ENCODE measurements at places on chromosomes 4 and X. TPM values are rescaled to one million over a fixed set of nuclear protein-coding genes. Genes with fewer than 3 reads are reported as not detected.

The SMIM10L2A gene
- total RNA-seq, result 0.66 TPM

The RIBC1 gene
- 0.77 TPM for total RNA-seq

- no peak for DNase-seq
These were observed 598.4 kb upstream of the GNPDA2 start for GRCh38 chr4:45324455-45325417.

DNA sequence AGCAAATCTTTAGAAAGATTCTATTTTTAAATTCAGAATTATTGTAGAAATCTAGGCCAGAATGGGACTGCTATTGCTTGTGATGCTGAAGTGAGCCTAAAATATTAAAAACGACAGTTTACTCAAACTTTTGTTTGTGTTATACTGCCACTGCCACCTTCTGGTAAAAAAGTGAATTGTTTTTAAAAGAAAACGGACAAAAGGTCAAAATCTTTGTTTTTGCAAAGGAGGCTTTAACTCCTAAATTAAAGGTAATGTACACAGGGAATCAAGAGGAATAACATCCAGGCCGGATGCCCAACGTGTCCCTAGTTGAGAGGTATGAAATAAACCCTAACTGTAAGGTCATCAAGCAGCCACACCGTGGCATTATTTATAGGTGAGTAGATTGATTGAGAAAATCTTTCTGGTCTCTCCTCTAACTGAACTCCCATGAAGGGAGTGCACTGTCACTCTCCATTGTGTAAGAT, 338.3 kb upstream of the GALNT7 start:
- peak; percentile 31 for DNase-seq

- no peak for DNase-seq
These were observed 23.4 kb downstream of the PGAM4 start for GRCh38 chrX:77945910-77946545.

GRCh38 chr4:165111906-165112367, 723 bp downstream of the TMEM192 start:
- DNase-seq, result no peak

The CD38 gene
- total RNA-seq, result under 0.01 TPM

- no peak for DNase-seq
These were observed 30.1 kb upstream of the GPRIN3 start for GRCh38 chr4:89337681-89338080.

DNA sequence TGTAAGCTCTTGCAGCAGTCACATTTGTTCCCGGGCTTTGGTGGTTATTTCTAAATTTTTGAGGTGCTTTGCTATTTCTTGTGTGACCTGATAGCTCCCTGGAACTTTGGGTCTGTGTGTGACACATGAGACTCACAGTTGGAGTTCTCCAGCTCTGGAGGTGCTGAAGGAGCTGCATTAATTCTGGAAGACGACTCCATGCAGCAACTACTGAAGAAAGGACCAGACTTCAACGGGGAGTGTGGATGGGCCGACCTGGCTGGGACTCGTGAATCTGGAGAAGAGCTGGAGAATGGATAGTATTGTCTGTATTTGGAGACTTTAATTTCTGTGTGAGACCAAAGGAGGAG, 1.5 kb downstream of the MRFAP1 start:
- DNase-seq, result no peak

GRCh38 chrX:43590150-43590549, 65.9 kb upstream of the MAOA start:
- DNase-seq, result peak; percentile 88

The IL15 gene
- 14.9 TPM for total RNA-seq

GRCh38 chrX:155086202-155086840, 15.0 kb downstream of the BRCC3 start:
- no peak for DNase-seq

GRCh38 chrX:17725181-17725580, 12.1 kb upstream of the SCML1 start:
- DNase-seq, result peak; percentile 37

DNA sequence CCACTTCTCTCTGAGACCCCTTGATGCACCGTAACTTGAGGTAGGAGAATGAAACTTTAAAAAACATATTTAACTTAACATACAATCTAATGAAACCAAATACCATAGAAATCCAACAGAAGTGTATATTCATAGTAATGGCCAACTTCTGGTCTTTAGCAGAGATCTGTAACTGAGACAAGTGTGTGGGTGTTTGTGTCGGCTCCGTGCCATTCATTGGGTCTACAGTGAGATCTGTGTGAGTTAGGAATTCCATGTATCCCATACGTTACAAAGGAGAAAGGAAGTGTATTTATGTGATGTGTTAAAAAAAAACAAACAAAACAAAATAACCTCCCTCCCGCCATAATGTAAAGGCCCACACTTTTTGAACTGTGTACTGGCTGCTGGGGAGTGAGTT, 348.0 kb upstream of the NR3C2 start:
- DNase-seq, result no peak

GRCh38 chrX:69538321-69538876, 34.3 kb downstream of the NALF2 start:
- DNase-seq, result peak; percentile 58

- no peak for DNase-seq
These were observed 21.6 kb upstream of the PDZD4 start for GRCh38 chrX:153851981-153852380.

The TMPRSS11A gene
- not detected for total RNA-seq

GRCh38 chr4:41185614-41186592, 28.4 kb downstream of the APBB2 start:
- peak; percentile 57 for DNase-seq

- peak; percentile 13 for DNase-seq
These were observed 331.9 kb upstream of the SFRP2 start for GRCh38 chr4:154120690-154121345.

The CDKL5 gene
- total RNA-seq, result 5.0 TPM

DNA sequence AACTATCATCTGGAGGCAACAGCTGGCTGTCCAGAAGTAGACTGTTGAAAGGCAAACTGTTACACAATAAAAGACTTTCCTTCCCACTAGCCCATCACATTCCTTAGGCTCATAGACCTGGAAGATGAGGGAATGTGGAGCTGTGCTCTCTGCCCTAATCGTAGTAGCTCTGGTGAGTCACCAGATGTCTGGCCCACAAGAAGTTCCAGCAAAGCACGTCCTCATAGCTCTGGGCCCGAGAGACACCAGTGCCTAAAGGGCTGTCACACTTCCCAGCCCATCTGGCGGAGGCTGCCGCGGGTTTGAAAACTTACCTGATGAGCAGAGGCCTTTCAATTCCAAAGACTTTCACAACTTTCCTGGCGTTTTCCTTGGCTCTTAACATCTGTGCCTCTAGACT, 81.7 kb upstream of the STOX2 start:
- peak; percentile 85 for DNase-seq

DNA sequence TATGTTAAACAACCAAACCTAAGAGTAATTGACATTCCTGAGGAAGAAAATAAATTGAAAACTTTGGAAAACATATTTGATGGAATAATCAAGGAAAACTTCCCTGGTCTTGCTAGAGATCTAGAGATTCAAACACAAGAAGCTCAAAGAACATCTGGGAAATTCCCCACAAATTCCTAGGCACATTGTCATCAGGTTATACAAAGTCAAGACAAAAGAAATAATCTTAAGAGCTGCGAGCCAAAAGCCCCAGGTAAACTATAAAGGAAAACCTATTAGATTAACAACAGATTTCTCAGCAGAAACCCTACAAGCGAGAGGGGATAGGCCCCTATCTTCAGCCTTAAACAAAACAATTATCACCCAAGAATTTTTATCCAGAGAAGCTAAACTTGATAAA, 1082.0 kb upstream of the IGFBP7 start:
- no peak for DNase-seq

GRCh38 chr4:144564358-144564757, 81.6 kb upstream of the HHIP start:
- DNase-seq, result peak; percentile 59

GRCh38 chrX:34350561-34351335, 218.6 kb upstream of the FAM47A start:
- DNase-seq, result peak; percentile 63

DNA sequence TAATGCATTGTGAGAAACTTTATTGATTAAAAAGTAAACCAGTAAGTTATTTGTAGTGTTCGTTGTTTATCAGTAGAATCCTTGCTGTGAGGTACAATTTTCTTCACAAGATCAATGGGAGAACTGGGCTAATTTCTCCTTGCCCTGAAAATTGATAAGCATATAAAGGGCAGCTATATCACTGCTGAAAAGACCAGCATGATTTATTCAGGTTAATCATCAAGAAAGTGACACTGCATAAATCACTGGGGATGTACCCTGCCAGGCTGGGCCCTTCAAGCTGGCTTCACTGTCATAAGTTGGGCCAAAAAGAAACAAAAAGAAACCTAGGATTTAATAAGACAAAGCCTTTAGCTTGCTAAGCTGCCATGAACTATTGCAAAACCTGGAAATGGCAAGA, 746.7 kb downstream of the STPG2 start:
- no peak for DNase-seq

DNA sequence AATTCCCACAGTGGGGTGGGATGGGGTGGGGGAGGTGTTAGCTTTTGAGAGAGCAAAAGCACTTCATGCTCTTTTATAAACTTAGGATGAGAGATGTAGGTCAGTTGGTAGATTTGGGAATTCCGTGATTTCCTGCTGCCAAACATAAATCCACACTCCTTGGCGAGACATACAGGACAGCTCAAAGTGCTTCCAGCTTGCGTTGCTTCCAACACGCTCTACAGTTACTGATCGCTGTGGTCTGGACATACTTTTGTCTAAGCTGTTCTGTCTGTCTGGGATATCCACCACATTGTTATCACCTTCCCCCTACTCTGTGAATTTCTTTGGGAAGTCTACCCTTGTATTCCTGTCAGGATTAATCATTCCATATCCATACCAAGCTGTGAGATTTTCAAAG, 117.5 kb downstream of the RAPGEF2 start:
- DNase-seq, result no peak

DNA sequence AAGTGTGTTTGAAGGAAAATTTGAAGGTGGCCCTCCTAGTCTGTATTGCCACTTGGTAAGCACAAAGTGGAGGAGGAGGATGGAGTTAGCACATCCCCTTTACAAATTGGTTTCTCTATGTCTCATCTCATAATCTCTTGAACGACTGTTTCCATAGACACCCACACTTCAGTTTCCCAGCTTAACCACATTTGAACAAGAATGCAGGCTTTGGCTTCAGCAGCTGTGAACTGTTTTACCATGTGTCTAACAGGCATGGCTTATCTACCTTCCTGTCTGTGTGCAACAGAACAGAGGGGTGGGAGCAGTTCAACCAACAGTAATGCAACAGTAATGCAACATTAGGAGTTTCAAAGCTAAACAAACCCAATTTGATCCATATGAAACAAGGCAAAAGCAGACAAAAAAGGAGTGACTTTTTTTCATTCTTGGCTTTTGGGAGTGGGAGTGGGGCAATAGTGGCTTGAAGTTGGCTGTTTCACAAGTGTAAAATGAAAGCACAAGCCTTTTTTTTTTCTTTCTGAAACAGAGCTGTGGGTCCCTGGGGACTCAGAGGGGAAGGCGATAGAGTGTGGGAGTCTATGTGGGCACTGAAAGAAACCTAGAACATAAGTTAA, 108.0 kb downstream of the ITM2A start:
- no peak for DNase-seq

GRCh38 chrX:41906515-41907187, 16.7 kb downstream of the CASK start:
- DNase-seq, result peak; percentile 65

DNA sequence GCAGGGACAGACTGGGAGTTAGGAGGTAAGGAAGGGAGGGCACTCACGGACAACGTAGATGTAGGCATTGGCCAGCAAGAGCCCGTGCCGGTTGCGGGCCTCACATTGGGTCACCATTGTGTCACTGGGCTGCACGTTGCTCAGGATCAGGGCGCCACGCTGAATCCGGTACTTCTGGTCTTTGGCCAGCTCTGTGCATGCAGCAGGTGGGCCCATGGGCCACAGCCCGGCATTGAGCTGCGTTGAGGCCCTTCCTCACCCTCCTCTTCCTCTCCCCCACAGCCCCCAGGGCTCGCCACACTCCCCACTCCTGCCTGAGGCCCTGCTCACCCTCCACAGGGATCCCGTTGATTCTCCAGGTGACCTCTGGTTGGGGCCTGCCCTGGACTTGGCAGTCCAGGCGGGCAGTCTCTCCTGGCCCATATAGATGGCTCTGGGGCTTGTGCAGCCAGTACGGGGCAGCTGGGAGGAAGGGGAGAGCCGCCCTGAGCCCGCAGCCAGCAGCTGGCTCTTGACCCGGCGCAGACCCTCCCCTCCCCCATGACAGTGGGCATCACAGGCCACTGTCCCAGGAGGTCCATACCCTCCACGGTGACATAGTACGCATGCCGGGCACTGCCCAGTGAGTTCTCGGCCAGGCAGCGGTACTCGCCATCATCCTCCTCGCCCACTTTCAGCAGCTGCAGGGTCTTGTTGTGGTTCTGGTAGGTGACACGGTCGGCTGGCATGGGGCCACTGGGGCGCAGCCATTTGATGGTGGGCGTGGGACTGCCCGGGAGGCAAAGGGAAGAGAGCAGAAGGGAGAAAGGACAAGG, 16.3 kb downstream of the L1CAM start:
- no peak for DNase-seq

The TIMM8A gene
- total RNA-seq, result 3.0 TPM

GRCh38 chrX:72304877-72305276, 837 bp downstream of the CITED1 start:
- DNase-seq, result no peak

DNA sequence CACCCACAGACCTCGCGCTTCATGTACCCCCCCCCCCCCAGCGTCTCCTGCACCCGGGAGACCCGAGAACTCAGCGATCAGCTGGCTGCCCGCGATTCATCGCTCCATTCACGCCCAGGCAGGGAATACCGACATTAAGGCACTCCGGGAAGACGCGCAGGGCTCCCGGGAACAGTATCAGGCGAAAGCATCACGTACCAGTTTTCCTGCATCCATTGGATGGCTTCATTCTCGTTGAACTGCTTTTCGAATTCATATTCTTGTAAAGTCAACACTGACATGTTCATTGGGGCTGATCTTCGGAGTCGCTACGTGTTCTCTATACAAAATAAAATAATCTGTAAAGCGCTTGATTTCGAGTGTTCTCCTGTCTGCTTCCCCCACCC, 373 bp downstream of the ELOVL6 start:
- DNase-seq, result no peak

The H2BW2 gene
- total RNA-seq, result not detected

The NDUFA1 gene
- 80.4 TPM for total RNA-seq

GRCh38 chr4:87506974-87507701, 22.0 kb downstream of the SPARCL1 start:
- peak; percentile 95 for DNase-seq

DNA sequence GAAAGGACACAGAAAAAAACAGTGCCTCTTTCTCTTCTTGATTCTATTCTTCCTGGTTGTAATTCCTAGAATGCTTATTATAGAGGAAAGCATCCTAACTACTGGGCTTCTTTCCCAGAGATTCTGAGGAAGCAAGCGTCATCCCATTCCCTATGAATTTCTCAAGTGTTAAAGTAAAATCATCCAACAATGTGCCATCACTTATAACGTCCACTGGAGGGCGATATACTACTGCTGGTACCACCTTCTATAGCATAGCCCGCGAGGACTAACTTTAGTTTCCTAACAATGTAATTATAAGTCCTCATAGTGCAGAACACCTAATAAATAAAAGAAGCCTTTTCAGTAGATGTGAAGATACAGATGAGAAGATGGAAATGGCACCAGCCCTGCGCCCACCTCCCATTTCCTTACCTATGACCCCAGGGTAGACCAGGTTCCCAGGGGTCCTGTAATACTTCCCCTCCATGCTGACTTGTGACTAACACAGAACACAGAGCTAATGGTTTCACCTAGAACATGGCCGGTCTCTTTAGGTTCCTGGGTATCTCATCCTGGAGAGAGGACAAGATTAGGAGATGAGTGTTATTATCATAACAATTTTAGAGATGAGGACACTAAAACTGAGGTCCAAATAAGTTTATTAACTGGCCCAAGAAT, 4.2 kb downstream of the CENPVL3 start:
- peak; percentile 48 for DNase-seq

GRCh38 chrX:49754233-49754857, 58.6 kb upstream of the PAGE1 start:
- DNase-seq, result peak; percentile 8
